LoVo (cell line): ENCODE measurements at places on chromosomes 5 and 9.

GRCh38 chr5:11322133-11322532 is 561.1 kb upstream of the DAP start:
- DNase-seq: no peak

GRCh38 chr5:131944702-131945550 is 537 bp downstream of the MEIKIN start:
- DNase-seq: no peak

GRCh38 chr9:113624721-113625120 is 161.2 kb downstream of the RGS3 start:
- no peak for DNase-seq

GRCh38 chr9:4833781-4834560 is 41.2 kb downstream of the RCL1 start:
- no peak for DNase-seq

DNA sequence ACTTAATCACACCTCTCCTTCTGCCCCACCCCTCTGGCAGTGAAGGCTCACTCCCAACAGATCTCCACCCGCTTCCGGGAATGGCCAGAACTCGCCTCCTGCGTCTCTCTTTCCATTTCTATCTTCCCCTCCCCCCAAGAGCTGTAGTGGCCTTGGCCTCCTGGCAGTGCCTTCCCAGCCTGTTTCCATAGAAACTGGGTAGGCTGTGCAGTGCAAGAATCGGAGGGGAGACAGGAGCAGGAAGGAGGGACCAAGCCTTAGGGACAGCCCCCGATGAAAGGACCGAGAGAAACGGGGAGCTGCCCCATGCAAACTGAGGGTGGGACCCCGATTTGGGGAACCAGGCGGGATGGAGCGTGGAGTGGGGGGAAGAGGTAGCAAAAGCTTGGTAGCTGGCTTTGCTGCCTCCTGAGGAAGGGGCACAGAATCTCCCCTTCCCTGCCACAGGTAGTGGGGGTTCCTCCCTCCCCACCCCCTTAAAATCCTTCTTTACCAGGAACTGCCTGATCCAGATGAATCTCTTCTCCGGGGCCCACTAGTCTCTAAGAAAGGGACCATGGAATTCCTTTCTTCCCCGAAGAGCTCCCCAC is 4.5 kb upstream of the PCDH1 start:
- no peak for DNase-seq

GRCh38 chr9:105191508-105192121 is 52.8 kb upstream of the SLC44A1 start:
- DNase-seq: peak; percentile 87

GRCh38 chr5:139419226-139420192 is 15.6 kb upstream of the SPATA24 start:
- DNase-seq: no peak

- no peak for DNase-seq
These were observed 76.1 kb downstream of the HRH2 start for GRCh38 chr5:175734016-175734415.

- DNase-seq: no peak
These were observed 51.5 kb downstream of the FGF1 start for GRCh38 chr5:142634216-142635011.

DNA sequence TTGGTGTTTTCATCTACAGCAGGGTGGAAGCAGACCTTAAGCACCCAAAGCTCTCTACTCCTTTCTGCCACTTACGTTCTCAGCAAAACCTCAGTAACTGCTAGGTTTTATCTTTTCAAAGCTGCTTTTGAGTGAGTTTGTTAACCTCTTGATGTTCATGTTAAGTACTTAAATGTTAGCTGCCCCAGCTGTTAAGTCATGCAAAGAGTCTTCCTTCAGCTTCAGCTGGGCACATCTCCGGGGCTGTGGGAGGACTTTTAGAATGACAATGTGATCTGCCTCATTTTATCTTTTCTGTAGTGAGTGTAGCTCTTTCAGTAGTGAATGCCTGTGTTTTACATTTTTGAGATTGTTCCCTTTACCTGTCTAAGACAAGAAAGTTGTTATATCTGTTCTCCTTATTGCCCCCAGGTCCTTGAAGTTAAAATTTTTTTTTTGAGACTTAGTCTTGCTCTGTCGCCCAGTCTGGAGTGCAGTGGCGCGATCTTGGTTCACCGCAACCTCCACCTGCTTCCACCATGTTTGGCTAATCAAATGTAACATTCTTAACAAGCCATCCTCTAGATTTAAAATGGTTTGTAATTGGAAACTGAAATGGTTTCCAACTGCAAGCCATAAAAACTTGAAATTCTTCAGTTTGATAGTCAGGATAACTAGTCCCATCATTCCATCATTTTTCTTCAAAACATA is 19.6 kb downstream of the KDM4C start:
- DNase-seq: no peak

DNA sequence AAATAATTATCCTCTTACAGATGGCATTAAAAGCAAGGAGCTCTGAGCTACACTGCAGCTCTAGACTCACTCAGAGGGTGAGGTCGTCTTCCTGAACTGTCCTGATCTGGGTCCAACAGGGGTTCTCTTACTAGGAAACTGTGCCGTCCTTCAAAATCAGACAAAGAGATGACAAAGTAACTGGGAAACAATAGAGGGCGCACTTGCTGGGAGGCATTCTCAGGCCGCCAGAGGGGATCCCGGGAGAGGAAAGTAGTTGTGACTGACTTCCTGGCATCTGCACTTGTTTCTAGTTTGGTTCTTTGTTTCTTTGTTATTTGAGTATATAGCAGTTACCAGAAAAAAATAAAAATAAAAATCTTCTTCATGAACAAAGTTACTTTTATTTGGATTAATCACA is 142.9 kb upstream of the MSX2 start:
- DNase-seq: no peak

DNA sequence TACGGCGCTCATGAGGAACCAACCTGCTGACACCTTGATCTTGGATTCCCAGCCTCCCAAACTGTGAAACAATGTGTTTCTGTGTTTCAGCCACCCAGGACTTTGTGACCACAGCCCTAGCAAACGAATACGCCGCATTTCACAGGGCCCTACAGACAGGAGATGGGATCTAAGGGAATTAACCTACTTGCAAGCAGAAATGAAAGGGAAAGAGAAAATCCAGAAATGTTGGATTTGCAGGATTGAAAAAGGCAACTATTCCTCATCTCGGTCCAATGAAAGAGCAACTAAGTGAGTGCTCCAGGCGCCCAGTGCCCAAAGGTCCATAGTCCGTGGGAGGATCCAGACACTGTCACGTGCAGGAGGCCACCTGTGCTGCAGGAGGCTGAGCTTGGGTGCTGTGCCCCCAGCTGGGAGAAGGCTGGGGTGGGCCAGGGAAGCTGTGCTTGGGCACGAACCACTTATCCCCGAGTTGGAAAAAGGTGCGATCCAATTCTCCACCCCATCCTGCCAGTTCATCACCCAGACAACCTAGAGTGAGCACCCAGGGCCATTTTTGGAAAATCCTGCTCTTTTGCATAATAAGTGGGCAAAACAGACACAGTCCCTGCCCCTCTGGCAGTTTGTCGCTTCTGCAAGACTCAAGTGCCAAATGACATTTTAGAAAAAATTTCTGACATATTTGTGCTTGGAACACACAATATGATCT is 177.9 kb downstream of the C9orf50 start:
- no peak for DNase-seq

DNA sequence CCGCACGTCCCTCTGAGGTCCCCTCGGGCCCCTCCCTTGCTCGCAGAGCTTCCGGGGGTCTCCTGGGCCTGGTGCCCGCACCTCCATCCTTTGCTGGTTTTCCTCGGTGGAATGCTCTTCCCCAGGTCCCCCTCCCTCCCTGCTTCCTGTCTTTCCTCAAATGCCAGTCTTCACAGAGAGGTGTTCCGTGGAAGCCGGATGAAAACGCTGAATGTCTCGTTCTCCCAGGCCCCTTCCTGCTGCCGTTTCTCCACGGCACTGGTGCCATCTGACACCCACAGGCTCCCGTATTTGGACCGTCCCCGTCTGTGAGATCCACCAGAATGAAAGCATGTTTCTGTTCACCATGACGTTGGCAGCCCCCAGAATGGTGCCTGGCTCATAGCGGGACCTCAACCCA is 4.1 kb downstream of the OR2V1 start:
- no peak for DNase-seq

GRCh38 chr5:111135946-111136345 is 43.8 kb downstream of the WDR36 start:
- DNase-seq: peak; percentile 33

DNA sequence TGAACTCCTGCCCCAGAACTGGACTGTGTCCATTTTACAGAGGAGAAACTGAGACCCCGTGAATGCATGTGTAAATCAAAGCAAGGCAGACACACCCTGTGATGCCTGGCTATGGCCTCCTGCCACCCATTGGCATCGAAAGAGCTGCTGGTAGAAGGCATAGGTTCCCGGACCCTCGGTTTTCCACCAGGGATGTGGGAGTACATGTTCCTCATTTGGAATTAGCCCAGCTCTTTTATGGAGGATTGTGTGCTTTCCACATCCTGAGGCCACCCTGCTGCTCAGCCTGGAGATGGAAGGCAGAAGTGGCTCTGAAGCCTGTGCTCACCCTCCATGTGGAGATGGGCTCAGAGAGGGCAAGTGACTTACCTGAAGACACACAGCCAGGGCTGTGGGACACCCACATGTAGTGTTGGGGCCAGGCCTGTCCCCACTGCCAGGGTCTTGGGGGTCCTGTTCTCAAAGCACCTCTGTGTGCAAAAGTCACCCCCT is 2.8 kb downstream of the SUSD3 start:
- DNase-seq: no peak

DNA sequence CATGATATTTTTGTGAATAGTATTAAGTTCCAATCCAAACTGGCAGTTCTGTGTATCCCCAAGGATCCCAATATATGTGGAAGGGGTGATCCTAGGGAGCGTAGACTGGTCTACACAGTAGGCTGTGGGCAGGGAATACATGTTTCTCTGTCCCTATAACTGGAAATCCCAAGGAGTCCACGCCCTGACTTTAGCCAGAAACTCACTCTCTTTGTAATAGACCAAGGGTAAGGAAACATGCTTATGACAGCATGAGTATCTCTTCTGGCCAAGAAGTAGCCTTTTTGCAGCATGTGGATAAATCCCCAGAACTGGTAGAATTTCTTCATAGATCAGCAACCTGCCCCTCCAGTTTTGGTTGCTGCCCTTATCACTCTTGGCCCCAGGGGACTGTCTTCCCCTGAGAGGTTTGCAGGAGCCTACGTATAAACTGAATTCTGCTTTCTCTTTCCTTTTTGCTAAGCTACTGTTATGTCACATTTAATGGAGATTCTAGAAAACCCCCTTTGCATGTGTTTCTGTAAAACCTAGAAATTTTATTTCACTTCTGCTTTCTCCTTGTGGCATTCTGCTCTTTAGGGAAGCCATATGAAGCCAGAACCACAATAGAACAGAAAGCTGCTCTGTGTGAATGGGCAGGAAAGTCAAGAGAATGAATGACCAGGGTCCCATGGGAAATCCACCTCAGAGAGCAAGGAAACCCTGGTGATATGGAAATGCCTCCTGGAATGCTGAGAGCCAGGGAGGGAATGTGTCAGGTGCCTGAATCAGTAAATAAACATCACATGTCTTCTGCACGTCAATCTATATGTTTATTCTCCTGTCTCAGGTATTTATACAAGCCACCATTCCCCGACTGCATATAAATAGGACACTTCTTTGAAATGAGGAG is 3.5 kb downstream of the IFNA2 start:
- peak; percentile 41 for DNase-seq

- no peak for DNase-seq
These were observed 54.2 kb downstream of the LRSAM1 start for GRCh38 chr9:127505396-127506116.

GRCh38 chr9:98842510-98842909 is 35.0 kb downstream of the GALNT12 start:
- no peak for DNase-seq

DNA sequence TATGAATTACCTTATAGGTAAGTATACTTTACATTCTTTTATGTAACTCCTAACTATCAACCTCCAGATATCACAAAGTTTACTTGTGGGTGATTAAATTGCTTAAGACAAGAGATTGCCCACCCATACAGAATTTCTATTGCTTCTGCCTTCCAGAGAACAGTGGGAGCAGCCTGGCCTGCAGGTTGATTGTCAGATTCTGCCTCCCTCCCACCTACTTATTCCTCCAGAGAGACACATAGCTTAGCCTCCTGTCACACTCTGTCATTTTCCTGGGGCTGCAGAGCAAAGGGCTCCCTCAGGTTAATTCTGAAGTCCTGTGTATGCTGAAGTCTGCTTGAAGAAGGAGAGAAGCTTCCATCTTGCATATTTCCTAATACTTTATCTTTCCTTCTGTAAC is 48.5 kb upstream of the DHFR start:
- no peak for DNase-seq

GRCh38 chr9:134708672-134709038 is 67.1 kb downstream of the COL5A1 start:
- DNase-seq: no peak

GRCh38 chr9:98838868-98839565 is 31.5 kb downstream of the GALNT12 start:
- DNase-seq: no peak

- DNase-seq: peak; percentile 84
These were observed 31.9 kb downstream of the ANKRD33B start for GRCh38 chr5:10595672-10596309.

DNA sequence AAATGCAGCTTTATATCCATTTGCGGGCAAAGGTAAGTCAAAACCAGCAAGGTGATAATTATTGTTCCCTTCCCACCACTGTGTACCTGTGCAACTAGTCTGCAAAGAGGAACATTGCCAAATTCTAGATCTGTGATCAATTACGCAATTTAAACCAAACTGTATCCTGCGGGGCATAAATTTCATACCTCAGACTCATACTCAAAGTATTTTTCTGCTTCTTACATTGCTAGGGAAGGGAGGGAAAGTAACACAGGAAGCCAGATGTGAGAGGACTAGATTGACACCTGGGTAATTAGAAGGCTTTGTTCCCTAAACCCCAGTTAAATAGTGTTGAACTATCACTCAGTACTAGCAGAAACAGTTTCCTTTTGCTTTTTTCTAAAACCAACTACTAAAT is 240.2 kb upstream of the ZNF608 start:
- no peak for DNase-seq

GRCh38 chr9:136700959-136701667 is 11.3 kb upstream of the DIPK1B start:
- no peak for DNase-seq

- DNase-seq: no peak
These were observed 172.1 kb upstream of the DAP start for GRCh38 chr5:10933121-10933520.

DNA sequence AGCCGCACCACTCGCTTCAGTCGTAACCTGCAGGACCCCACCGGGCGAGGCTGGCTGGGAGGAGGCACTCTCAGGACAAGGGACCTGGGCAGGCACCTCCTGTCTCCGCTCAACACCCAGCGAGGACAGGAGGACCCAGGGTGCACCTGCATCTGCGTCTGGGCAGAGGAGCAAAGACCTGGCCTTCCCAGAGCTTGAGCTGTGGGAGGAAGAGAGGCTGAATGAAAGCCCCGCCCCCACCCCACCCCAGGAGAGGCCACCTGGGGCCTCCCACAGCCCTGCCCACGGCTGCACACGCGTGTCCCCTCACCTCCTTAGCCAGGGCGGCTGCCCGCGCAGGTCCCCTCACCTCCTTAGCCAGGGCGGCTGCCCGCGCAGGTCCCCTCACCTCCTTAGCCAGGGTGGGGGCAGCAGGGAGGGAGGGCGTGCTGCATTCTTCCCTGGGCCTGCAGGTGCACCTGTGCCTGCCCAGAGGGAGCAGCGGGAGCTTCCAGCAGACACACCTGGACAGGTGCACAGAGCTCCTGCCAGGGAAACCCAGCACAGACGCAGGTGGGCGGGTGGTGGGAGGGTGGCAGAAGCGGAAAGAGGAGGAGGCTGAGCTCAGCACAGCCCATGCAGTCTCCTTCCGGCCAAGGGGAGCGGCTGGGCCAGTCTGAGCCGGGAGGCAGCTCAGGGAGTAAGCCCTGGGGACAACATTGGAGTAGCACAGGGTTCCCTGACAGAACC is 18.5 kb upstream of the SLC12A7 start:
- DNase-seq: no peak
